Neural progenitor cell (in vitro differentiated cells): ENCODE measurements at places on chromosomes 11 and 22. TPM values are rescaled to one million over a fixed set of nuclear protein-coding genes. Genes with fewer than 3 reads are reported as not detected.

Gene SVIP
- total RNA-seq, result 10.1 and 12.5 TPM in 2 replicates

Gene PNPLA3
- 4.8 and 9.0 TPM in 2 replicates for total RNA-seq

Gene POU2AF1
- total RNA-seq, result not detected in 2 replicates

Gene C11orf42
- total RNA-seq, result not detected in 2 replicates

Gene NCR3LG1
- total RNA-seq, result 0.39 and 0.74 TPM in 2 replicates

Gene RTN4R
- total RNA-seq, result 6.3 and 20.9 TPM in 2 replicates

Gene SLN
- total RNA-seq, result not detected in 2 replicates

DNA sequence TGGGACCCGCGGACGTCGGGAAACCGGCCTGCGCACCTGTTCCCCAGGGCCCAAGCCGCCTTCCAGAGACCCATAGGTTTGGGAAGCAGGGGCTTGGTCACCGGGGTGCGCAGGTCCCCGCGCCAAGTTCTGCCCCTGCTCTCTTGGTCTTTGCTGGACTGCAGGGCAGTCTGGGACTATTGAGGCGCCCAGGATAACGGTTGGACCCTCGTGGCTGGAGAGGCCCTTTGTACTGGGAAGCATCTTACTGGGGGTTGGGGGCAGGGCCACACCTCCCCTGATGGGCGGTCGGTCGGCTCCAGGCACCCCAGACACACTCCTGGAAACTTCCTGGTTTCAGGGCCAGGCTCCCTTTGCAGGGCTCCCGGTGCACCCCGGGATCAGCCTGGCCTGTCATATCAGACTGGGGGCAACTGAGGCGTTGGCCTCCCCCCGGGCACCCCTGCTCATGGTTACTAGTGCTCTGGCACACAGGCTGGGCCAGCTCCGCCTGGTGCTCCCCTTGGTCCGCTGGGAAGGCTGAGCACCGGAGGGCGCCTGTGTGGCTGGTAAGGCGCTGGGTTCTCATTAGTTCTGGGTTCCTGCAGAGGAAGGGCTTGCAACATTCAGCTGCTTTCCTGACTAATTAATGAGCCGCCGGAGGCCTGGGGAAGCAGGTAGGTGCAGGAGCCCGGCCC, 1250.5 kb downstream of the BRD1 start:
- DNase-seq, result peak; percentile 40
- H3K36me3 ChIP-seq, result no peaks in the 10 kb centered on the region
- H3K27me3 ChIP-seq, result peaks cover 5% of the 10 kb centered on the region
- no peak overlapping the region for H3K27ac ChIP-seq
- peak overlapping the region; percentile 77 for H3K4me3 ChIP-seq

- no peaks in the 10 kb centered on the region for H3K4me1 ChIP-seq
- DNase-seq, result no peak
- no peaks in the 10 kb centered on the region for H3K36me3 ChIP-seq
- no peak overlapping the region for H3K4me3 ChIP-seq
Observed at GRCh38 chr11:34317036-34317360, 40.8 kb downstream of the ABTB2 start.

DNA sequence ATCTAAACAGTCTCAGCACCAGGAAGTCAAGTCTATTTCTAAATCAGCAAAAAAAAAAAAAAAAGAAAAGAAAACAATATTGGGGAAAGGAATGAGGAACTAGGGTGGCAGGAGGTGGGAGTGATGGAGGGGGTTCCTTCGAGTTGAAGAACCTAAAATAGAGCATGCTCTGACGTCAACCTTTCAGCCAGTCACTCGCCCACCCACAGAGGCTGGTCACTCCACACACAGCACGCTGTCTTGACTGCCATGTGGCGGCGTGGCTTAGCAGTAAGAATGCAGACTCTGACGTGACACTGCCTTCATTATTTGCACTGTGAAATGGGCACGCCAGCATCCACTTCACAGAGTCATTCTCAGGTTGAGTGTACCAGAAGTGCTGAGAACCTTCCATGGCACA, 48.3 kb downstream of the LARGE1 start:
- peaks cover 28% of the 10 kb centered on the region for H3K4me1 ChIP-seq
- no peak overlapping the region for H3K4me3 ChIP-seq
- no peaks in the 10 kb centered on the region for H3K36me3 ChIP-seq
- no peaks in the 10 kb centered on the region for H3K27me3 ChIP-seq

DNA sequence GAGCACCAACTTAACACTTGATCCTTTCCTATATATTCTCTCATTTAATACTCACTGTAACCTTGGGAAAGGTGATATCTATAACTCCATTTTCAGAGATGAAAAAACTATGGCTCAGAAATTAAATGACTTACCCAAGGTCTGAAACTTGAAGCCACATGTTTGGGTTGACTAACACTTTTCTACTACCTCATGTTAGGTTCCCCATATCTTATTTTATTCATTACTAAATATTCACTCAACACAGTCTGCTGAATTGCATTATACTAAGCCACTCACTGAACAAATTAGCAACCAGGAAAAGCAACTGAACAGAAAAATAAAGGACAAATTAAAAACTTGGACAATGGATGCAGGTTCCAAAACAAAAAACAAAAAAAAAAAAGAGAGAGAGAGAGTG, 59.9 kb downstream of the FAM168A start:
- H3K4me3 ChIP-seq, result no peak overlapping the region
- H3K4me1 ChIP-seq, result peaks cover 33% of the 10 kb centered on the region
- H3K27ac ChIP-seq, result peak overlapping the region; percentile 86
- no peaks in the 10 kb centered on the region for H3K36me3 ChIP-seq
- H3K27me3 ChIP-seq, result no peaks in the 10 kb centered on the region
- no peak for DNase-seq

DNA sequence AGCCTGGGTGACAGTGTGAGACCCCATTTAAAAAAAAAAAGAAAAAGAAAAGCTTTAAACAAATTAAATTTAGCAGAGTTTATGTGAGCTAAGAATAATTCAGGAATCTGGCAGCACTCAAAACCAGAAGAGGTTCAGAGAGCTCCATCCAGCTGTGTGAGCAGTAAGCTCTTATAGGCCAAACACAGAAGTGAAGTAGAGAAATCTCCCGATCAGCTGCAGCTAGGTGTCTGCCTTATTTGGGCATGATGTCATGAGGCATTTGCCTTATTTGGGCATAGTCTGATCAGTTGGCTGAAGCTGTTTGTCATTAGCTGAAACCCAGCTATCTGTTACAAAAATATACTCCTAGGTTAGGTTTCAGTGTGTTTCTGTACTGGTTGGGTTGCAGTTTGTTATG, 8.2 kb downstream of the MS4A15 start:
- no peaks in the 10 kb centered on the region for H3K4me1 ChIP-seq
- no peak overlapping the region for H3K4me3 ChIP-seq
- no peak for DNase-seq
- H3K36me3 ChIP-seq, result no peaks in the 10 kb centered on the region

GRCh38 chr11:19892876-19893275, 180.2 kb downstream of the NAV2 start:
- no peak for DNase-seq
- no peak overlapping the region for H3K27ac ChIP-seq
- no peaks in the 10 kb centered on the region for H3K27me3 ChIP-seq
- no peak overlapping the region for H3K4me3 ChIP-seq
- no peaks in the 10 kb centered on the region for H3K4me1 ChIP-seq
- H3K36me3 ChIP-seq, result no peaks in the 10 kb centered on the region

GRCh38 chr11:109819410-109819809, 273.8 kb upstream of the ZC3H12C start:
- no peaks in the 10 kb centered on the region for H3K36me3 ChIP-seq
- no peaks in the 10 kb centered on the region for H3K4me1 ChIP-seq
- no peak for DNase-seq
- H3K27me3 ChIP-seq, result no peaks in the 10 kb centered on the region
- H3K27ac ChIP-seq, result no peak overlapping the region
- H3K4me3 ChIP-seq, result no peak overlapping the region

DNA sequence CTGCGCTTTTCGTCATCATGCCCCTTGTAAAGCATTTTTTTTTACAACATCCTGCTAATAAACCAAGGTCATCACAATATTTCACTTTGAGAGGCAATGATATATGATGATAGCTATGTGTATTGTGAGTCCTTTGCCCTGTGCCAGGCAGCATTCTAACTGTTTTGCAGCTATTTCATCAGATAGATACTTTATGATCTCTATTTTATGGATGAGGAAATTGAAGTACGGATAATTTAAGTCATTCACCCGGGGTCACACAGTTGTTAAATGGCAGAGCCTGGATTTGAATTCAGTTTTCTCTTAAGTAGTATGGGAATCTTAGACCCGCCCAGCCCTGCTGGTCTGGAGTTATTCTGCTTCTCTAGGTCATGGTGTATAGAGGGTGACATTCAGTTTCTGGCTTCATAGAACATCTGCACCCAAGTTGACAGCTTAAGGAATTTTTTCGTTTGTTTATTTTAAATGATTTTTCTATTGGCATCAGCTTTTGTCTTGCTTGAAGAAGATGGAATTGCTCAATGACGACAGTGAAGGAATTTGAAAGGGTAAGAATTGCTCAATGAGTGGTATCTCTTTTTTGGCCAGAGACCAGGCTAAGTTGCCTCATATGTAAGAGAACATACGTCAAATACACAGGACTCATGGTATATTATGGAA, 926 bp downstream of the PRR5L start:
- H3K4me1 ChIP-seq, result peaks cover 5% of the 10 kb centered on the region
- no peak overlapping the region for H3K27ac ChIP-seq
- DNase-seq, result no peak
- H3K4me3 ChIP-seq, result no peak overlapping the region
- no peaks in the 10 kb centered on the region for H3K27me3 ChIP-seq
- H3K36me3 ChIP-seq, result no peaks in the 10 kb centered on the region

- H3K27me3 ChIP-seq, result no peaks in the 10 kb centered on the region
- H3K4me1 ChIP-seq, result no peaks in the 10 kb centered on the region
- no peak overlapping the region for H3K4me3 ChIP-seq
- H3K36me3 ChIP-seq, result peaks cover 29% of the 10 kb centered on the region
- H3K27ac ChIP-seq, result no peak overlapping the region
Observed at GRCh38 chr11:43418197-43418596, 59.5 kb downstream of the TTC17 start.

DNA sequence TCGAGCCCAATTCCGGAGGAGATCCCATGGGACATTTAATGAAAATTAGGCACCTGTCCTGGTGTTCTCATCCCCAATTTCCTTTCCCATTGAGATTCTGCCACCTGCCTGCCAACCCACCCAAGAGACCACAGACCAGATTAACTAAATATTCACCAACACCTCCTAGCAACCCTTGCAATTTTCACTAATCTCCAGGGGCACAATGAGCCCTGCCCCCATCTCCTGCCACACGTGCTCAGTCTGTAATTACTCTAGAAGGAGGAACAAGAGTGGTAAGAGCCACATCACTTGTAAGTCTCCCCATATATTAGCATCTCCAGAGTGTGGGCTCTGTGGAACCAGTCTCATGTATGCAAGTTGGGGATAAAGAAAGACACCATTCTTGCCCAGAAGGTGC, 38.0 kb downstream of the IL18BP start:
- no peak overlapping the region for H3K27ac ChIP-seq
- H3K27me3 ChIP-seq, result no peaks in the 10 kb centered on the region
- H3K4me3 ChIP-seq, result no peak overlapping the region
- H3K4me1 ChIP-seq, result peaks cover 37% of the 10 kb centered on the region
- no peaks in the 10 kb centered on the region for H3K36me3 ChIP-seq
- no peak for DNase-seq

GRCh38 chr11:119505861-119506260, 82.9 kb upstream of the THY1 start:
- no peaks in the 10 kb centered on the region for H3K27me3 ChIP-seq
- H3K4me1 ChIP-seq, result peaks cover 18% of the 10 kb centered on the region
- no peak for DNase-seq
- no peaks in the 10 kb centered on the region for H3K36me3 ChIP-seq
- H3K4me3 ChIP-seq, result no peak overlapping the region

- H3K4me3 ChIP-seq, result no peak overlapping the region
- no peaks in the 10 kb centered on the region for H3K4me1 ChIP-seq
- H3K27me3 ChIP-seq, result peaks cover 7% of the 10 kb centered on the region
- no peaks in the 10 kb centered on the region for H3K36me3 ChIP-seq
Observed at GRCh38 chr22:19631899-19632667, 82.2 kb upstream of the SEPTIN5 start.

GRCh38 chr11:108559340-108559739, 34.2 kb downstream of the EXPH5 start:
- no peak overlapping the region for H3K27ac ChIP-seq
- no peak overlapping the region for H3K4me3 ChIP-seq
- no peaks in the 10 kb centered on the region for H3K27me3 ChIP-seq
- no peak for DNase-seq
- H3K4me1 ChIP-seq, result peaks cover 11% of the 10 kb centered on the region
- no peaks in the 10 kb centered on the region for H3K36me3 ChIP-seq

DNA sequence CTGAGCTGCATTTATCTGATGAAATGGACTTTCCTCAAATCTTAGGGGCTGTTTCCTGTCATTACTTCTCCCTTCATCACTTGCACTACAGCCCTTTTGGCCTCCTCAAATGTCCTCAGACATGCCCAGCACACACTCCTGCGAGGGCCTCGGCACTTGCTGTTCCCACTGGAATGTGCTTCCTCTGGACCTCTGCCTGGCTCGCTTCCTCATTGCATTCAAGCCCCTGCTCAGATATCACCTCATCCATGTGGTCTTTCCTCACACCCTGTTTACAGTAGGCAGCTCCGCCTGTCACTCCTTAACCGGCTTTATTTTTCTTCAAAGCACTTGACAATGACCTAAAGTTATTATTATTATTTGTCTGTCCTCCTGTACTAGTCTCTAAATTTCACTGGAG, 9.0 kb downstream of the NAT10 start:
- no peaks in the 10 kb centered on the region for H3K27me3 ChIP-seq
- no peak overlapping the region for H3K27ac ChIP-seq
- DNase-seq, result no peak
- no peaks in the 10 kb centered on the region for H3K36me3 ChIP-seq
- H3K4me3 ChIP-seq, result no peak overlapping the region

DNA sequence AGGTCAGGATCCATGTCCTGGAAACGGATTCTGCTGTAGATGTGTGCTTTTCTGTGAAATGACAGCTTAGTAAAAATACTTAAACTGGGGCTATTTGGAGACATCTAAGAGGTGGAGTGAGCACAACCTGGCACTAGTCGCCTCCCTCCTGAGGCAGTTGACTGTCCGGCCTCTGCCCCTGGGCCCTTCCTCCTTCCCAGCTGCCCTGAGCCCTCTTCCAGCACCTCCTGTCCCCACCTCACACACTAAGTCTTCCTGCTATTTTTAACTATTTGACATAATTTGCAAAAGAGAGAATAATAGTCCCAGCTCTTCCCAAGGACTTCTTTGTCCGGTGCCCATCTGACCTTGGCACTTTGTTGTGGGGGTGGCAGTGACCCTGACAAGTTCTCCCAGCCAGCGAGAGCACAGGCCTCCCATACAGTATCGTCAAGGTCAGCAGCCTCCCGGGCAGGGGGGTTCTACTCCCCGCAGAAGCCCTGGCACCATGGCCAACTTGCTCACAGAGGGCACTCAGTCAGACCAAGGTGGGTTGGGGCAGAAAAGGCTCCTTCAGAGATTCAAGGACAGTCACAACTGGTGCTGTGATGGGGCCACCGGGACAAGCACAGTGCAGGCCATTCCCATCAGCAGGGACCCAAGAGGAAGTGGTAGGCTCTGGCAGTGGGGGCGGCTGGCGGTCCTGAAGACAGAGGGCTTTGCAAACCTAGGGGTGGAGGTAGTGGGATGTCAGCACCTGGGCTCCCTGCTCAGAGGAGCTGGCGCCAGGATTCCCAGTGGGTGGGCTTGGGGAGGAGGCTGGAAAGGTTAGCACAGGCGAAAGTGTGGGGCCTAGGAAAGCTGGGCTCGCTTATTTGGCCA, 5.5 kb upstream of the NEAT1 start:
- H3K36me3 ChIP-seq, result no peaks in the 10 kb centered on the region
- H3K27ac ChIP-seq, result no peak overlapping the region
- H3K4me3 ChIP-seq, result no peak overlapping the region
- no peak for DNase-seq
- H3K4me1 ChIP-seq, result peaks cover 47% of the 10 kb centered on the region
